ENCODE measurements at places on chromosomes 4 and X.

DNA sequence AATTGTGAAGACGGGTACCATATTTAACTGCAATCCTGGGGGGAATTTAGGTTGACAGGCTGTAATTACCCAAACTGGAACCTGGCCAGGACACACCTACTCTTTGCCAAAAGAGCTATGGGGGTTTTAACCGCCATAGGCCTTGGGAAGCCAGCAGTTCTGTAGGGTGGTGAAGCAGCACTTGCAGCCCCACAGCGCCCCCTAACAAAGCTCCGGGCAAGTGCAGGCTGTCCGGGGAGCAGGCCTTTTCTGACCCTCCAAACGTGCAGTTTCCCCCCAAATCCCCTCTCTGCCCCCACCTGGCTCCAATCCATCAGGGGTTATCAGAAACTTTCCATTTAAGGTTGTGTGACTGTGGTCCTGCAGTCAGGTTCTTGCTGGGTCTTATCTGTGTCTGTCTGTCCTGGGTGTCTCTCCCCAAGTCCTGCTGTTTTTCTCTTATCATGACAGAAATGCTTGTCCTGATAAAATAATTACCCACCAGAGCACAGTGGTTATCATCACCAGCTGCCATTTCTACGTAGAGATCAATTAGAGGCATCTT is 350.9 kb downstream of the MID1IP1 start:
- H3K4me1 ChIP-seq = no peaks in the 10 kb centered on the region
- H3K27me3 ChIP-seq = no peaks in the 10 kb centered on the region
- H3K4me3 ChIP-seq = no peak overlapping the region
- H3K36me3 ChIP-seq = no peaks in the 10 kb centered on the region
- H3K27ac ChIP-seq = no peak overlapping the region

- DNase-seq = no peak
- no peaks in the 10 kb centered on the region for H3K27me3 ChIP-seq
- H3K4me1 ChIP-seq = no peaks in the 10 kb centered on the region
- no peak overlapping the region for H3K27ac ChIP-seq
- no peak overlapping the region for H3K4me3 ChIP-seq
- no peaks in the 10 kb centered on the region for H3K36me3 ChIP-seq
Observed at GRCh38 chr4:158913766-158914165, 144.9 kb downstream of the FNIP2 start.

DNA sequence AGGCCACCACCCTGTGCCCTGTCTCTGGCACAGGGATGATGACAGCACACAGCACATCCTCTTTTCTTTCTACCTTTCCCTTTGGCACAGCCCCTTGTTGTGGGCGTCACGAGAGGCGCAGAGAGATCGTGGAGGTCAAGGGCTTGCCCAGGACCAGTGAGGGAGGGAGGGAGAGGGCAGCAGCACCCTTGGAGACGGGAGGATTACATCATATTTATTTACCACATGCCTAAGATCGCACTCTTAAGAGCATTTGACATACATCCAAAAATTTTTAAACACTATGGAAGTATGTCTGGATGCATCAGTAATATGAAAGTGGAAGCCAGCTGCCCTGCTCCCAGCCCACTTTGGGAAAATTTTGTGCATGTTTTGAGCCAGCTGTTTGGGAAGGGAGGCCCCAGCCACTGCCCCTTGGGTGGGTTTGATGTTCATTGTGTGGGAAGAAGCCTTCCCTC is 12.7 kb downstream of the WFS1 start:
- no peak overlapping the region for H3K4me3 ChIP-seq
- H3K36me3 ChIP-seq = no peaks in the 10 kb centered on the region
- H3K27ac ChIP-seq = no peak overlapping the region
- peaks cover 20% of the 10 kb centered on the region for H3K4me1 ChIP-seq
- H3K27me3 ChIP-seq = no peaks in the 10 kb centered on the region
- DNase-seq = no peak

- DNase-seq = peak; percentile 58
- H3K27ac ChIP-seq = peak overlapping the region; percentile 29
- peaks cover 63% of the 10 kb centered on the region for H3K4me1 ChIP-seq
- H3K4me3 ChIP-seq = no peak overlapping the region
Observed at GRCh38 chr4:6177587-6178197, 22.7 kb downstream of the JAKMIP1 start.

- no peaks in the 10 kb centered on the region for H3K4me1 ChIP-seq
- no peak overlapping the region for H3K27ac ChIP-seq
- H3K4me3 ChIP-seq = no peak overlapping the region
- H3K27me3 ChIP-seq = no peaks in the 10 kb centered on the region
- no peaks in the 10 kb centered on the region for H3K36me3 ChIP-seq
- DNase-seq = no peak
Observed at GRCh38 chrX:29066516-29066915, 479.3 kb downstream of the IL1RAPL1 start.

DNA sequence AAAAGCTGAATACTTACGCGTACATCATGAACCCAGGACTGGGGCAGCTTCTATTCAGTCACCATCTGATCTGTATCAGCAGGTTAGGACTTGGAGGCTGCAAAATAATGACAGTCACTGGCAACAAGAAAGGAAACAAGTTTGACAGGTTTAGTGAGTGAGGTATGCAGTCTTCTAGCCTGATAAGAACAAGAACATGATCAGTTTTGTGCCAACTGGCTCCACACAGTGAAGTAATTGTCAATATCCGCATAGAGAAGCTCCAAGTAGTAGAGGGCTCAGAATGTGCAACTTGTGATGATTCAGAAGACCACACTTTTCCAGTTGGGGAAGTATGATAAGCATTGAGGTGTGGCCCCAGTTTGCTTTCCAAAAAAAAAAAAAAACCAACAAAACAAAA is at the start of gene TMPRSS11F:
TSS of gene TMPRSS11F (minus strand) at position 77 of the 400 bp plus-strand sequence. CDS start at position 28, 49 bp downstream.
- H3K27ac ChIP-seq = no peak within 1 kb of the TSS
- no peak within 1 kb of the TSS for H3K4me3 ChIP-seq
- H3K27me3 ChIP-seq = no peaks in the 10 kb centered on the region
- H3K36me3 ChIP-seq = no peaks in the 10 kb centered on the region
- H3K4me1 ChIP-seq = no peaks in the 10 kb centered on the region

- H3K27ac ChIP-seq = no peak overlapping the region
- H3K27me3 ChIP-seq = no peaks in the 10 kb centered on the region
- peaks cover 12% of the 10 kb centered on the region for H3K4me1 ChIP-seq
Observed at GRCh38 chr4:1544861-1545281, 138.6 kb upstream of the NKX1-1 start.

DNA sequence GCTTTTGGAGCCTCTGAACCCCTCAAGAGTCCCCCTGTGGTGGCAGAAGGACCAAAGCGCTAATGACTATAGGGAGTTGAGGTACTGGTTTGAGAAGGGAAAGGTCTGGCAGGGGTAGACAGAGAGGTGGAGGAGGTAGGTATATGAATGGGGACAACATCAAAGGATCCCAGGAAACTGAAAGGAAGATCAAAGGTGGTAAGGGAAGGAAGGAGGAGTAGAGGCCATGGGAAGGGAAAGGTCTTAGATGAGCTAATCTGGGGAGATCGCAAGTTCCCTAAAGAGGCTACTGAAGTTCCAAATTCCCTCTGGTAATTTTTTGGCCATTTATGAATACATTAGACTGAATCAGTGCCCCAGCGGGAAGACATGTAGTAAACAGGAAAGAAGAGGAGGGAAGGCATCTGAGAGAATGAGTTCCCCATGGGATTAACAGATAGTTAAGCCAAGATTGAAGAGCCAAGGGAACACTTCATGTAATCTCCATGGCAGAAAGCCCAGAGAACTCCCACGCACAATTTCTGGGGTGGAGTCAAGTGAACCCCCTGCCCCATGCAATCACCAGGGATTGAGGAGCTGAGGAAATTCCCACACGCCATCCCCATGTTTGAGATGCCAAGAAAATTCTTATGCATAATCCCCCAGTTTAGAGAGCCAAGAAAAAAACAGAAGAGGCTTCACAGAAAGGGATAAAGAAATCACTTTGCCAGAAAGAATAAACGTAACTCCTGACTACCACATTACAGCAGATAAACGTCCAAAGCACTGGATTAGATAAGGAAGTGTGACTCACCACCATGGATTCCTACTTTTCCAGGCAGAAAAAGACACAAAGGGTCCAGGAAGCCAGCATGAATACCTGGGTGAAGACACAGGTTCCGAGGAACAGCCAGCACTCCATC is 25.8 kb downstream of the ZNF630 start:
- H3K4me3 ChIP-seq = no peak overlapping the region
- H3K36me3 ChIP-seq = no peaks in the 10 kb centered on the region
- DNase-seq = no peak
- no peaks in the 10 kb centered on the region for H3K27me3 ChIP-seq
- no peaks in the 10 kb centered on the region for H3K4me1 ChIP-seq

GRCh38 chrX:37817579-37817978 is 29.8 kb downstream of the DYNLT3 start:
- no peaks in the 10 kb centered on the region for H3K4me1 ChIP-seq
- no peaks in the 10 kb centered on the region for H3K36me3 ChIP-seq
- DNase-seq = no peak
- H3K27ac ChIP-seq = peak overlapping the region; percentile 25

GRCh38 chr4:187416216-187416615 is 579.4 kb upstream of the ZFP42 start:
- H3K36me3 ChIP-seq = no peaks in the 10 kb centered on the region
- no peak overlapping the region for H3K4me3 ChIP-seq
- no peak for DNase-seq
- no peaks in the 10 kb centered on the region for H3K4me1 ChIP-seq
- no peaks in the 10 kb centered on the region for H3K27me3 ChIP-seq

- no peak overlapping the region for H3K27ac ChIP-seq
- H3K27me3 ChIP-seq = no peaks in the 10 kb centered on the region
- no peaks in the 10 kb centered on the region for H3K36me3 ChIP-seq
Observed at GRCh38 chr4:23324021-23324690, 565.7 kb downstream of the PPARGC1A start.

- H3K36me3 ChIP-seq = no peaks in the 10 kb centered on the region
- H3K4me3 ChIP-seq = no peak overlapping the region
- no peak for DNase-seq
- no peak overlapping the region for H3K27ac ChIP-seq
Observed at GRCh38 chr4:21451032-21451431, 497.5 kb downstream of the KCNIP4 start.

DNA sequence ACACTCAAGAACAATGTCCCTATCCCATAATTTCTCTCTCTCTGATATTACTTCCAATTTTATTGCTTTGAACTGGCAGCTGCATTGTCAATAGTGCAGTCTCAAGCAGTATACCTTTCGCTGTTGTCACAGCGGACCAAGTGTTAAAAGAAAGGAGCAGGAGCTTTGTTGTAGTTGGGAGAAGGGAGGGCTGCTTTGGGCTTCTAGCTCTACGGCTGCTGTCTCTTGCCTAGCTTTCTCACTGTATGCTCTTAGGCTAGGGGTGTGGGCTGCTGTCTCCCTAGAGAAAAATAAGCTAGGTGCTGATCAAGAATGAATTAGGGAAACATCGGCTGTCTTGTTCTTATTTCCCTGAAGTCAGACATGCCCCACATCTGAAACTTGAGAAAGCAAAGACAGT is 52.5 kb downstream of the TRPC5OS start:
- DNase-seq = no peak
- H3K4me3 ChIP-seq = no peak overlapping the region
- no peaks in the 10 kb centered on the region for H3K36me3 ChIP-seq

- DNase-seq = no peak
- no peaks in the 10 kb centered on the region for H3K36me3 ChIP-seq
- H3K27ac ChIP-seq = no peak overlapping the region
Observed at GRCh38 chr4:174869339-174869738, 40.3 kb upstream of the GLRA3 start.

DNA sequence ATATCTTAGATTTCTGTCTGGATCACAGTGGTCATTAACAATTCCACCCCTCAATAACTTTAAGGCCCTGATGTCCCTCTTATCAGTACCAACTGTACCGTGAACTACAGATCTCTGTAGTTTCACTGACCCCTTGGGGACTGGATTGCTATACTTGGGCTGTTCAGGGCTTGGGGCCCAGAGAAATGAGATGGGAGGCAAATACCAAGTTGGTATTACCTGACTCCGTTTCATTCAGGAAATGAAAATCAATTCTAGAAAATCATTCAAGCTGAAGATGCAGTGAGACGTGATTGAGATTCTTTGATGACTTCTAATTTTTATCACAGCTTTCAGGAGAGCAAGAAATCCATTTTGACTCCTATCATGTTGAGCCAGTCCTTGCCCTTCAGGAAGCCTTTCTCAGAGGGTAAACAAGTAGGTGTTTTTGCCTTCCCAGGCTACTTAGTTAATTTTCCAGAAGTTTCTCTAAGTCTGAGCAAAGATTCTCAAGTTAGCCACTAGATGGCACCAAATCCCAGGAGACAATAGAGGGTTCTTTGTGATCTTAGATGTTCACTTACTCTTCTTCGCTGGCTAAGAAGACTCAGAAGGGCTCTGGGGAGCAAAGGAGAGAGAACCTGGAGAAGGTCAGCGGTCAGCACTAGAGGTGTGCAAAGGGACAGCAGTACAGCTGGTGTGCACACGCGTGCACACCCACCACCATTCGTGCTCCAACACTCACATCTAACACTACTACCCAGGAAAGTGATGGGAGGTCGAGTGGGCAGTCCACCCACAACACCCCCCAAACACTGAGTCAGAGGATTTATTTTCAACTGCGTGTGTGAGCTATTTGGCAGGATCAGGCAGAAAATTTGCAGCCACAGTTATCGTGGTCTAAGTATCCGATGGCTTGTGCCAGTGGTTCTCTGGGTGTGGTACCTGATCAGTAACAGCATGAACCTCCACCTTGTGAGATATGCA is 7.4 kb downstream of the HNRNPH2 start:
- H3K4me1 ChIP-seq = peaks cover 29% of the 10 kb centered on the region
- peaks cover 11% of the 10 kb centered on the region for H3K36me3 ChIP-seq
- H3K27me3 ChIP-seq = no peaks in the 10 kb centered on the region
- DNase-seq = peak; percentile 86
- no peak overlapping the region for H3K4me3 ChIP-seq

- no peaks in the 10 kb centered on the region for H3K36me3 ChIP-seq
- H3K27me3 ChIP-seq = peaks cover 23% of the 10 kb centered on the region
- DNase-seq = no peak
- no peak overlapping the region for H3K27ac ChIP-seq
- H3K4me1 ChIP-seq = peaks cover 30% of the 10 kb centered on the region
Observed at GRCh38 chr4:107037199-107037584, 1.1 kb upstream of the DKK2 start.

GRCh38 chr4:184169225-184169867 is 48.3 kb downstream of the ENPP6 start:
- no peak for DNase-seq
- H3K4me1 ChIP-seq = peaks cover 7% of the 10 kb centered on the region
- H3K27ac ChIP-seq = no peak overlapping the region
- H3K4me3 ChIP-seq = no peak overlapping the region
- no peaks in the 10 kb centered on the region for H3K36me3 ChIP-seq
- H3K27me3 ChIP-seq = no peaks in the 10 kb centered on the region

DNA sequence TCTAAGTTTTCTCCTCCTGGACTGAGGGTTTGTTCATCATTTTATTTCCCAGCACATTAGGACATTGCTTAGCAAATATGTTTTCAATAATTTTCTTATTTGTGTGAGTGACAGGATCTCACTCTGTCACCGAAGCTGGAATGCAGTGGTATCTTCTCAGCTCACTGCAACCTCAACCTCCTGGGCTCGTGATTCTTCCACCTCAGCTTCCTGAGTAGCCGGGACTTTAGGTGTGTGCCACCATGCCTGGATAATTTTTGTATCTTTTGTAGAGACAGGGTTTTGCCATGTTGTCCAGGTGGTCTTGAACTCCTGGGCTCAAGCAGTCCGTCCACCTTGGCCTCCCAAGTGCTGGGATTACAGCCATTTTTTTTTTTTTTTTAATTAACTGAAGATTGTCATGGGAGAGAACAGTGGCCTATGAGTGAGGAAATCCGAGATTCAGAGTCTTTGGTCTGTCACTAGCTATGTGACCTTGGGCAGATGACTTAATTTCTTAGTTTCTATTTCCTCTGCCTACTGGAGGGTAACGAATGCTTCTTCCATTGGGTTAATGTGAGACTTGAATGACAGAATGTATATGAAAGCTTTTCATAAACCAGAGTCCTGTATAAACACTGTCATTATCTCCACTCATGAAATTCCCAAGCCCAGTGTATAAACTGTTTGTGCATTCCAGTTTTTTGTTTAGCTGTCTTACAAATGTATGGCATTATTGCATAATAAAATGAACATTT is 23.9 kb downstream of the MOB1B start:
- no peak overlapping the region for H3K27ac ChIP-seq
- no peaks in the 10 kb centered on the region for H3K36me3 ChIP-seq
- H3K4me3 ChIP-seq = no peak overlapping the region
- no peaks in the 10 kb centered on the region for H3K27me3 ChIP-seq
